ENCODE measurements at places on chromosomes 6 and 20.

GRCh38 chr6:31898383-31899011 is 999 bp upstream of the EHMT2 start:
- DNase-seq: no peak

DNA sequence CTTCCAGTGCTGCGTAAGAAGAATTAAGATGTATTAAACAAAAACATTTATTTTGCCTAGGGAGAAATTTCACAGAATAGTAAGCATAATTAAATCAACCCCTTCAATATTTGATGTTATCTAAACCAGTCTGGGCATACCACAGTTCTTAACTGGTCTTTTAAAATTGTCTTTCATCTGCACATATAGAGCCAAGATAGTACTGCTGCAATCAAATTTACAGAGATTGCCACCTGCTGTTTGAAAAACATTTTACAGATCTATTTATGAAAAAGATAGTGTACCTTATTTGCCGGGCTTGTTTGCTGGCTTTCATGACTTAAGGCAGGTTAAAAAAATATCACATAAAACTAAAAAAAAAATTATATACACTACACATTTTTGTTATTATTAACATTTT is 323.2 kb downstream of the ADGRB3 start:
- DNase-seq: no peak

DNA sequence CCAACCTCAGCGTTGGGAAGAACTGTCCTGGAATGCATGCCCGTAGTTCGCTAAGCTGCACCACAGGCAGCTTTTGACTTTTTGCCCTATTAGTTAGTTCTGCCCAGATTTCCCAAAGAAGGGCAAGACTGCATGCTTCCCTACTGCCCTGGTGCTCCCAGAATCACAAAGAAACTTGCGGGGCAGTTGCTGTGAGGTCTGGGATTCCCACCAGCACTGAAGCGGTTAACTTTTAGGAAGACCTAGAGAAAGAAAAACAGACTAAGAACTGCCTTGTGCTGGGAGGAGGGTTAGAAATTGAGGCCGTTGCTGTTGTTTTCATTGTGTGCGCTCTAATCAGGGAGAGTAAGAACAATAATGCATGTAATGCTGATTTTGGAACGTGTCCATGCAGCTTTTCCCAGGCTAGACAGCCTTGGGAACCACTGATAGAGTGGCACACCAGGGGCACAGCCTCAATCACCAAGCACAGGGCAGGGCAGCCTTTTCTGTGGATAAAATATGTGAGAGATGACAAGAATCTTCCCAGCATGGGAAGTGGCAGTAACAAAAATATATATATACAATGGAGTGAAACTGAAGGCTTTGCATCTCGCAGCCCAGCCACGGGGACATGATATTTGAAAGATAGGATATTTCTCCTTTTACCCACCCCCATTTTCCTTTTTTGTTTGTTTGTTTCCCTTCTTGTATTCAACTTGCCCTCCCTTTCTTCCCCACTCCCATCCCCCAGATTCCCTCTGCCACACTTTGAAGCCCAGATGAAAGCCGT is 137.7 kb upstream of the HEY2 start:
- no peak for DNase-seq

DNA sequence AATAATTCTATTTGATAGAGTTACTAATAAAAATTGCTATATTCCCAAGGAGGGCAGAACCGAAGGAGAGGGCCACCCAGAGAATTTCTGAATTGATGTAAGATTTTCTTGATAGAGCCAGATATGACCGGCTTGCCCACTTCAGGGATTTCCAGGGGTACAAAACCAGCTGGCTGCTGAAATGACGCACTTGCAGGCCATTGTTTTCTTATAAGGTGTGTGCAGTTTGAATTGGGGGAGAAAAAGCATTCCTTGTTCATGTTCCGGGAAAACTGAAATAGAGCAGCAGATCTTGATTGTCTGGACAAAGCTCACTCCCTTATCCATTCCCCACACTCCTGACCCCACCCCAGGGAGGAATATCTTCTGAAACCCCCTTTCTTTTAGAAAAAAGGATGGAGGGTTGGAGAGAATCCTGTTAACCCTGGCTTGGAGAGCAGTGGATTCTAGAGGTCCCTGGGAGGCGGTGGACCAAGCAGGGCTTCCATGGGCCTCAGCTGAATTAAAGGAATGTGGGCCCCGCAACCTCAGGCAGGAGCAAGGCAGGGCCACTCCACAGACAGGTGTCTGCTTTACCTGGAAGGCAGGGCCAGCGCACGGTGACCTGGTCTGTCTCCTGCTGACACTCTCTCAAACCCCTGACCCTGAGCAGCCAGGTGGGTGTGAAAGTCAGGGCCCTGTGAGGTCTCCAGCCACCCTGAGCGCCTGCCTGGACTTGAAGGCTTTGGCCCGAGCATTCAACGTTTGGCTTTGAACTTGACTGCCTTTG is 96.4 kb downstream of the TMEM170B start:
- no peak for DNase-seq

DNA sequence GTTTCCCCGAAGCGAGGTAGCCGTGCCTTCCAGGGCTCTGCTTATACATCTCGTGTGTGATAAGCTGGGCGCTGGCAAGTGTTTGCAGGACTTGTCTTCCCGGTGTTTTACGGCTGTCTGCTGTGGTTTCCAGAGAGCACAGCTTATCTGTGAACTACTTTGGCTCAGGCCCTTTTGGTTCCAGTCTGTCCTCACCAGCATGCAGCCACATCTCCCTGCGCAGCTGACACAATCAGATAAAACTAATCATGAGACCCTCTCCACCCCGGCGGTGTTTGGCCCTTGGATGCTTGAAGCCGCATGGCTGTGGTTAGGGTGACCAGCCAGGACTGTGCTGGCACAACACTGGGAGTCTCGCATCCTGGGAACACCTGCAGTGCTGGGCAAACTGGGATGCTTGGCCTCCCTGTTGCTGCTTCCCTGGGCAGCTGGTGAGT is 241.8 kb upstream of the FOXQ1 start:
- DNase-seq: no peak

GRCh38 chr6:11909696-11910132 is 102.4 kb upstream of the HIVEP1 start:
- DNase-seq: no peak

DNA sequence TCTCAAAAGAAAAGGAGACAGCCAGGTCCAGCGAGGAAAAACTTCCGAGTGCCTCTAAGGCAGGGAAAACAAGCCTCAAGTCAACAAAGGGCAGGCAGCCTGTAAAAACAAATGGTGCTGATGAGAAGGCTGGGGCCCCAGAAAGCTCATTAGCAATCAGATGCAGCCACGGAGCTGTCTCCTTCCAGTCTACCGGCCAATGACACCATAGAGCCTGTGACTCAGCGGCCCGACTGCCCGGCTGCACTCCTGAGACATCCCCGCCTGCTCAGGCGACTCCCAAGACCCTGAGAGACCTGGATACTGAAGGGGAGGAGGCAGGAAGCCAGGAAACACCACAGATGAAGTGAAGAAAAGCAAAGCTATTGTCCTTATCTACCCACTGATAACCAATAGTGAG is 120.1 kb upstream of the HDDC2 start:
- no peak for DNase-seq

DNA sequence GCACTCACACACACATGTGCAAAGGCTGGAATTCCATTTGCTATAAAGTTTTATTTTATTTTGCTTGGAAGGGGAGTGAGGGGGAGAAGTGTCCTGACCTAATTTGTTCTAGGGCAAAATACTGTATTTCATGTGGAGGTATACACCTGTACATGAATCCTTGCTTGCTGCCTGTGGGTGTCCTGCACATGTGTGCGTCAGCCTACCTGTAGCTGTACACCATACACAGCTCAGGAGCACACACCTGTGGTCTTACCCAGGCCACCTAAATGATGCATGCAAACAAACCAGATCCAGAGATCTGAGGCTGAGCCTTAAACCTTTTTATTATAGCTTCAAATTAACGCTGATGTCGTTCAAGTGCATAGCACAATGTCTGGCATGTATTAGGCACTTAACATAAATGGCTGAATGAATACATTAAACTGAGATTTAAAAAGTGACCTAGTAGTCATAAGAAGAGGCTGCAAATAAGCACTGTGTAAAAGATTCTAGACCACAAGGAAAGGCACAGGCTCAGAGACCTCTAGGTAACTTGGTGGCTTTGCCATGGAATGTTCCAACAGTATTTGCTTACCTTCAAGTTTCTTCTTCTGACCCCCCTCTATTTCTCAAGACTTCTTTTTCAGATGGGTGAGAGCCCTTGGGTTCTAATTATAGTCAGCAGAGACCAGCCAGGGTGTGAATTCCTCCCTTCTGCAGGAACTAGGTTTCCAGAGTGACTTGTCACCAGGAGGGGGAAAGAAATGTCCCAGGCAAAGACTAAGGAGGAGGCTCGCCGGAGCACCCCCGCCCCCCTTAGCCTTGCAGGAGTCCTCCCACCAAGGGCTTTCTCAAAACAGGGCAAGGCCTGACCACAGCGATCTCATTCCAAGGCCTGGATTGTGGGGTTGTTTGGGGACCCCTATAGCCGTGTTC is 13.4 kb downstream of the FOXC1 start:
- no peak for DNase-seq

- no peak for DNase-seq
Measured at GRCh38 chr6:109623288-109623687, 67.7 kb downstream of the AK9 start.

DNA sequence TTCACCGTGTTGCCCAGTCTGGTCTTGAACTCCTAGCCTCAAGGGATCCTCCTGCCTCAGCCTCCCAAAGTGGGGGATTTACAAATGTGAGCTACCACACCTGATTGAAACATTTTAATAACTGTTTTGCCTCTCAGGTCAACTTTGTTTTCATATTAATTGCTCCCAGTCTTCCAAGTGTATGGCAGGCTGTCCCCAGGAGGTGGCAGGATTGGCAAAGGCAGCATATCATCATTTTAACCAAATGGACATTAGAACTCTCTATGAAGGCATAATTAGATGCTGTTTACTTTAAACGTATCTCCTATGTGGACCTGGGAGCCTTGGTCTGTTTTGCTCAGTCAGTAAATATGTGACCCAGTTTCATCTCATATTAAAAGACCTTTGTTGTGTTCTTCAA is 59.2 kb upstream of the CSE1L start:
- no peak for DNase-seq

DNA sequence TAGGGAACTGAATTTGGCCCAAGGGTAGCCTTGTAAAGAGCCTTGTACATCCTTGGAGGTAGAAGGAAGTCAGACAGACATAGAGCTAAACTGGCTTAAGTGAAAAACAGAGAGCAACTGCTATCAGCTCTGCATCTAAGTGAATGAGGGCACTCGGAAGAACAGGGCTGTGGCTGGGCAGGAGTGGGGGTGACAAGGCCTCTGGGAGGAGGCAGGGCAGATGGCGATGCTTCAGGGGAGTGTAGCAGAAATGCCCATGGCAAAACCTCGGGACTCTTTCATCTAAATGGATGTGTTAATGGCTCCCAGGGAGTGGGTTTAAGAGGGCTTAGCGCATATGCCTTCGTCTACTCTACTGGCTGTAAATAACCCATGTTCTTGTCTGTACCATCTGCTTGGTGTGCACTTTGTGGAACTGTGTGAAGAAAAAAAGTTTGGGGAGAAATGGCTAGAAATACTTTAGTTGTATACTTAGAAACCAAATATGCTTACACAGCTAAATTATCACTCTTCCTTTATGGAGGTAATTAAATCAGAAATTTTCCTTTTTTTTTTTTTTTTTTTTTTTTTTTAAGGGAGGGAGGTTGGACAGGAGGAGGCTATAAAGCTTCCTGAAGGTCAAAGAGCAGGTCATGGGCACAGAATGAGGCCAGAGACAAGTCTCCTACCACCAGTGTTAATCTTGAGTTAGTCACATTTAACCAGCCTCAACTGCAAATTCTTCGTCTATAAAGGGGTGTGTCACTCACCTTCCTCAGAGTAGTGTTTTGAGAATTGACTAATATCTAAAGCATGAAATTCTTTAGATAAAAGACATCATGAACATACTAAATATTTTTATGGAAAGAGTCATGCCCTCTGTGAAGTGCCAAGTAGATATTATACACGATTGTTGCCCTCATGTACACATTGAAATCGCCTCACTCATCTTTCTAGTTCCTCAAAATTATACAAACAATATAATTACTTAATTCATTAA is 60.9 kb downstream of the FYN start:
- no peak for DNase-seq

DNA sequence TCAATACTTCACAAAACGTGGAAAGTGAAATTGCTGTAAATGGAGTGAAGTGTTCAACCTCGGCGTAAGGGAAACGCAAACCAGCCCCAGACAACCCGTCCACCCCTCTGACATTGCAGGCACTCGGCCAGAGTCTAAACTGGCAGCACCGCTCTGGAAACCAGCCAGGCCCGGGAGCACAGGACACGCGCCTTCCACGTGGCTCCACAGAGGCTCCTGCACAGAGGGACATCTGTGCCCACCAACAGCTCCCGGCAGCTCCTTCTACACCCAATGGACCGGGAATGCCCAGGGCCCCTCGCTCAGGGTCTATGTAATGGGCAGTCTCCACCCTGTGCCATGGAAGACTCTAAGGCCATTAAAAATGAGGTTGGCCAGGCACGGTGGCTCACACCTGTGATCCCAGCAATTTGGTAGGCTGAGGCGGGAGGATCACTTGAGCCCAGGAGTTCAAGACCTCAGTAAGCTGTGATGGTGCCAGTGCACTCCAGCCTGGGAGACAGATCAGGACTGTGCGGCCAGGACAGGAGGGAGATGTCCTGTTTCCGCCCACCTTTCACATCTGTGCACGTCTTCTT is 3.4 kb upstream of the HELZ2 start:
- DNase-seq: no peak

GRCh38 chr6:166786704-166787293 is 159.7 kb upstream of the RPS6KA2 start:
- peak; percentile 67 for DNase-seq

GRCh38 chr6:143742070-143742954 is 64.5 kb downstream of the PHACTR2 start:
- no peak for DNase-seq

GRCh38 chr6:23282252-23283021 is 713.1 kb downstream of the HDGFL1 start:
- no peak for DNase-seq

DNA sequence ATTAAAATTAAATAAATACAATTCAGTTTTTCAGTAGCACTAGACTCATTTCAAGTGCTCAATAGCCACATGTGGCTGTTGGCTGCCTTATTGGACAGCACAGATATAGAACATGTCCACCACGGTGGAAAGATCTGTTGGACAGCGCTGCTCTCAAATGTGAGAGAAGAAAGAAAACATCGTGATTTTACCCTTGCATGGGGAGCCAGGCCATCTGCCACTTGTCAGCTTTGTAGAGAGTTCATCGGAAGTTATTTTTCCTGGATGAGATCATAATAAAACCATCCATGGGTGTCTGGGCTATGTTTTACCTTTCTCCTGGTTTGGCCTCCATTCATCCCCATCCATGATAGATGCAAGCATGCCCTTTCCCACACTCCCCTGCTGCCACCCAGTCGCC is 5.8 kb upstream of the KIF3B start:
- DNase-seq: no peak

DNA sequence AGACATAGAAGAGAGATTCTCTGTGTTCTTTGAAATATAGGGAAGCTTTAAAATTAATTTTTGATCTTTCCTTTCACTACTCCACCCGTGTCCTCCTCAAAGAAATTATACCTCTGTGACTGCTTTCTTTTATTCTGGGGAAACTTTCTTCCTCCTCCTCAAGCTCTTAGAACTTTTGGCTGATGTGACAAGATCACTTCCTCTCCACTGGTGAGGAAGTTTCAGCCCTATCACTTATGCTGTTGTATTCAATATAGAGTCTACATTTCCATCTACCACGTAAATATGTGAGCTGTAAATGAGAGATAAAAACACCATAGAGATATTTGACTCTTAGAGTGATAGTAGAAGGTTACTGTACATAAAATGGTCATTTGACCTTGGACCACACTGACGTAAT is 141.9 kb upstream of the SASH1 start:
- no peak for DNase-seq

- DNase-seq: no peak
Measured at GRCh38 chr6:64064919-64065318, 429.3 kb downstream of the PHF3 start.

GRCh38 chr6:124964764-124965105 is 2.5 kb downstream of the RNF217 start:
- DNase-seq: no peak

Measured in NCI-H2107 (cell line).